ENCODE measurements at places on chromosomes 1 and 21.

- peaks cover 8% of the 10 kb centered on the region for H3K4me1 ChIP-seq
- no peak overlapping the region for H3K4me3 ChIP-seq
- no peak for DNase-seq
- no peak overlapping the region for H3K27ac ChIP-seq
- no peaks in the 10 kb centered on the region for H3K36me3 ChIP-seq
- H3K27me3 ChIP-seq = no peaks in the 10 kb centered on the region
Observed at GRCh38 chr1:6396998-6397397, 3.4 kb upstream of the ACOT7 start.

DNA sequence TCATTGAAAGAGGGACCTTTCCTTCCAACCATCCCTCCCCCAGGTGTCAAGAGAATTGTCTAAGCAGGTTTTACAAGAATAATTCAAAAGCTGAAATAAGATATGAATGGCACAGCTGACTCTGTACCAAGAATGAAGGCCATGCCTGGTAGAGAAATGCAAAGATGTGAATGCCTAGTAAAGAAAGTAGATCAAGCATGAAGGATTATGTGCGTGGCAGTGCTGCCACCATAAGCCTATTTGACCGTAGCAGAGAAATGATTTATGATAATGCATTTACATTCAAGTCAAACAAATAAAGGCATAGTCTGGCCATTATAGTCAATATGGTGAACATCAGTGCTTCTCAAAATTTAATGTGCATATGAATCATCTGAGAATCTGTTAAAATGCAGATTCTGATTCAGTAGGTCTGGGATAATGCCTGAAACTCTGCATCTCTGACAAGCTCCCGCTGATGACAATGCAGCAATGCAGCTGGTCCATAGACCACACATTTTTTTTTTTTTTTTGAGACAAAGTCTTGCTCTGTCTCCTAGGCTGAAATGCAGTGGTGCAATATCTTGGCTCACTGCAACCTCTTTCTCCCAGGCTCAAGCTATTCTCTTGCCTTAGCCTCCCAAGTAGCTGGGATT lies 16.6 kb upstream of the CLCA4 start:
- H3K4me3 ChIP-seq = no peak overlapping the region
- H3K36me3 ChIP-seq = no peaks in the 10 kb centered on the region
- no peaks in the 10 kb centered on the region for H3K27me3 ChIP-seq
- no peak for DNase-seq

GRCh38 chr1:216310776-216311175 lies 112.5 kb downstream of the USH2A start:
- H3K27me3 ChIP-seq = no peaks in the 10 kb centered on the region
- no peak overlapping the region for H3K27ac ChIP-seq
- H3K36me3 ChIP-seq = no peaks in the 10 kb centered on the region
- DNase-seq = no peak
- no peaks in the 10 kb centered on the region for H3K4me1 ChIP-seq

GRCh38 chr21:15130751-15131150 lies 66.0 kb upstream of the NRIP1 start:
- H3K36me3 ChIP-seq = no peaks in the 10 kb centered on the region
- H3K4me1 ChIP-seq = no peaks in the 10 kb centered on the region
- no peak overlapping the region for H3K4me3 ChIP-seq
- H3K27me3 ChIP-seq = no peaks in the 10 kb centered on the region
- no peak overlapping the region for H3K27ac ChIP-seq
- DNase-seq = no peak

DNA sequence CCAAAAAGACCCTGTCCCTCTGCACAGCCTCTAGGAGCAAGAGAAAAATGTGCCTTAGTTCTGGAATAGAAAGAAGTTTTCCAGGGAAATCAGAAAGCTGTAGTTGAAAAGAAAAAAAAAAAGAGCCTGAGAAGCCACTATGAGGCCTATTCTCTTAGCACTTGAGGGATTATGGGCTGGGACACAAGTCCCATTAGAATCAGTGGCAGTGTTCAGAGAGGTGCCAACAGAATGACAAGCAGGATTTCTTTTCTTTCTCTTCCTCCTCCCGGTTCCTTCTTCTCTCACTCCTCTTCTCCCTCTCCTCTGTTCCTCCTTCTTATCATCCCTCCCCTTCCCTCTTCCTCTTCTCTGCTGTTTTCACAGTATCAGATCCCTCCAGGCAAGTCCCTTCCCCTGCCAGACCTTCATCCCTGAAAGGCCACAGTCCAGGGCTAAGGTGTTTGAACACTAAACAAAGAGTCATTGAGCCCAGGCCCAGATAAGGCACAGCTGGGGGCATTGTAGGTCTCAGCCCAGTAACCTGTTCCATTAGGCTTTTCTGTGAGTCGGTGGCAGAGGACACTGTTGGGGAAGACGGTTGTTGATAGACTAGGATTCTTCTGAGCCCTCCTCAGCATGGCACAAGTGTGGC lies 64.7 kb upstream of the LPGAT1 start:
- no peaks in the 10 kb centered on the region for H3K27me3 ChIP-seq
- no peak for DNase-seq
- no peaks in the 10 kb centered on the region for H3K36me3 ChIP-seq
- H3K4me1 ChIP-seq = no peaks in the 10 kb centered on the region
- H3K4me3 ChIP-seq = no peak overlapping the region
